NCI-H1417 (cell line): ENCODE measurements at places on chromosomes 4 and X.

GRCh38 chrX:43526878-43527277 is 129.2 kb upstream of the MAOA start:
- DNase-seq, result no peak

DNA sequence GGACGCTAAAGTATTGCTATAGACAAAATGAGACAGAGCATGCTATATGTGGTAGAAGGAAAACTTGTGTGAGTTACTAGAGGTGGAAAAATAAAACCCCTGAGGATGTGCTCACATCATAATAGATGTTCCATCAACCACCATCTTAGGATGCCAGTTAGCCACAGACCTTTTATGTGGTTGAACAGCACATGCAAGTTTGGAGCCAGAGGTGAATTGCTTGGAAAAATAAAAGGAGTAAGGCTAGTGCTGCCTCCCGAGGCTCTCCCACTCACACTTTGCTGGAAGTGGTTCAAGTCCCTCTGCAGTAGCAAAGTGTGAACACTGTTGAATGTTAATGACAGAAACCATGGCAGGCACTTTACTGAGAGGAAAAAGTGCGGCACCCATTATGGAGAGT is 39.4 kb upstream of the PPARGC1A start:
- no peak for DNase-seq

- DNase-seq, result no peak
These were observed 55.9 kb downstream of the EIF4E start for GRCh38 chr4:98873059-98873458.

GRCh38 chrX:16191605-16192004 is 24.3 kb downstream of the MAGEB17 start:
- no peak for DNase-seq

- no peak for DNase-seq
These were observed 172.0 kb downstream of the PTTG2 start for GRCh38 chr4:38132107-38132673.

DNA sequence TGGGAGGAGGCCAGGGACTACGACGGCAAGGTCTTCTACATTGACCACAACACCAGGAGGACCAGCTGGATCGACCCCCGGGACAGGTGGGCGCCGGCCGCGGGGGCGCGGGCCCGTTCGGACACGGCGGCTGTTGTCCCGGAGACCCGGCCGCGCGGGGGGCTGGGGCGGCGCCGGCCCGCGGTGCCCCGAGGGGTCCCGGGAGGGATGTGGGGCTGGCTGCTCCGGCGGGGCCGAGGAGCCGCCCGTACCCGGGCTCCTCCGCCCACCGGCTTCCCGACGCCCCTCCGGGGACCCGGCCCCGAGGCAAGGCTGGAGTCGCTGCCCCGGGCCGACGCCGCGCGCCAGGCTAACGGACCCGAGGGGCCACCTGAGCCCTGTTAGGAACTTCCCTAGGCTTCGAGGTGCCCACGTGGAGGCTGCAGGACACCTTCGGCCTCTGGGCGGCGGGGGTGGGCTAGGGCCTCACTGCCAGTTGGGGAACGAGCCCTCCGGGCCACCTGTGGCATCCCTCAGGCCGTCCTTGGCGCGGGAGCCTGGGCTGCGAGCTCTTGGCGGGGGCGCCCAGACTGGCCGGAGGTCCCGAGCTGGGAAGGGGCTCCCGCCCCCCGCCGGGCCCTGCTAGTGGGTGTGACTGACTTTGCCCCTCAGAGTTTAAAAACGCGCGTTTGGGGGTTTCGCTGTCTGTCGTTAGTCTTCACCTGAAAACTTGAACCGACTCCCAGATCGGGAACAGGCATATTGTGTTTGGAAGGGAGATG is 660 bp downstream of the WWC2 start:
- no peak for DNase-seq

GRCh38 chr4:10074076-10074766 is 42.4 kb downstream of the WDR1 start:
- DNase-seq, result no peak

DNA sequence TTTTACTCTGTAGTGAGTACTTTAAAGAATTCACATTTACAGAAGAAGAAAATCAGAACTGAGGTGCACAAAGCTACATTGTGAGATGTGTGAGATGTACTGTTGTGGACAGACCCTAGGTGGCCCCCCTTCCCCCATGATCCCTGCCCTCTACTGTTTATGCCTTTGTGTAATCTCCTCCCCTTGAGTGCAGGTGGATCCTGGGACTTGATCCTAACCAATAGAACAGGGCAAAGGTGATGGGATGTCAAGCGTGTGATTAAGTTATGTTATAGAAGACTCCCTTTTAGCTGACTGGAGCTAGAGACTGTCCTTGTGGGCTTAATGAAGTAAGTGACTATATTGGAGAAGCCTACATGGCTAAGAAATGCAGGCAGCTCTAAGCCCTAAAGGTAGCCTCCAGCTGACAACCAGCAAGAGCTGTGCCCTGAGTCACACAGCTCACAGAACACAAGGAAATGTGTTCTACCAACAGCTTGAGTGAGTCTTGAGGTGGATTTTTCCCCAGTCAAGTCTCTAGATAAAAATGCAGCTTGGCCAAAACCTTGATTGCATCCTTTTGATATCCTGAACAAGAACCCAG is 225.2 kb upstream of the LEF1 start:
- DNase-seq, result no peak

- no peak for DNase-seq
These were observed 101.2 kb downstream of the SMIM20 start for GRCh38 chr4:26015133-26015651.

- DNase-seq, result peak; percentile 64
These were observed 691 bp downstream of the MAGED1 start for GRCh38 chrX:51893931-51894696.

- peak; percentile 37 for DNase-seq
These were observed 709 bp downstream of the GPAT3 start for GRCh38 chr4:83536362-83537272.

- no peak for DNase-seq
These were observed 9.6 kb downstream of the NBDY start for GRCh38 chrX:56738670-56739069.

GRCh38 chr4:123976285-123976684 is 579.7 kb downstream of the SPRY1 start:
- peak; percentile 99 for DNase-seq

DNA sequence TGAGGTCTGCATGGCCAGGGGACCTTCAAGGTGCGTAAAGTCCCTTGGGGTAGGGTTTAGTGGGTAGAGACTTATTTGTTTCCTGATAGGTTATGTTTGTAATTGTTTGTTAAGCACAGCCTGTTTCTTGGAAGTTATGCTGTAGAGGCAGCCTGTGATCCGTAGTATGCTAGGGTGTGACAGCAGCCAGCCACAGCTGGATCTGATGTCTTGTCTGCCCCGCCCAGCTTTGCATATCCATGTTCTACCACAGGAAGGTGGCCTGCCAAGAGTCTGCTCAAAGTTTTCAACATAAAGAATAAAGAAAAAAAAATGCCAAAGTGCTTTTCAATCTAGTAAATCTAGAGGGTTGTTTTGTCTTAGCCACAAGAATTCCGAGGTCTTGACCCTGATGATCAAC is 19.1 kb upstream of the PRRG3 start:
- no peak for DNase-seq

- no peak for DNase-seq
These were observed 113.9 kb downstream of the CPZ start for GRCh38 chr4:8706216-8707044.
